ENCODE measurements at places on chromosomes 2 and 18.
A peak's percentile ranks its signal among the peaks of the same experiment; 100 is the strongest.

DNA sequence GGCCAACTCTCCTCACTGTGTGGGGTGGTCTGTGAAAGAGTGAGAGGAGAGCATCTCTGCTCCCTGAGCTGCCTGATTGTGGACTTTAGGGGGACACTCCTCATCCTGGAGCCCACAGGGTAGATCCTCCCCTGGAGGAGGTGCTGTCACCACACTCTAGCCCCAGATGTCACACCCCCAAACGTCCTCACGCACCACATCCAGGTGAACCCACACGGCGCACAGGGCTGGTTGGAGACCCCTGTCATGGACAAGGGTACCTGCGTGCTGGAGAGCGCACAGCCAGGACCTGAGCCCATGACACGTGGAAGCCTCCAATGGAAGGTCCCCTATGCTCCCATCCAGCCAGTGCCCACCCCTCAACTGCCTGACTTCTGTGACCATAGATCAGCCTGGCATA lies 10.5 kb downstream of the AGXT start:
- no peak for DNase-seq

DNA sequence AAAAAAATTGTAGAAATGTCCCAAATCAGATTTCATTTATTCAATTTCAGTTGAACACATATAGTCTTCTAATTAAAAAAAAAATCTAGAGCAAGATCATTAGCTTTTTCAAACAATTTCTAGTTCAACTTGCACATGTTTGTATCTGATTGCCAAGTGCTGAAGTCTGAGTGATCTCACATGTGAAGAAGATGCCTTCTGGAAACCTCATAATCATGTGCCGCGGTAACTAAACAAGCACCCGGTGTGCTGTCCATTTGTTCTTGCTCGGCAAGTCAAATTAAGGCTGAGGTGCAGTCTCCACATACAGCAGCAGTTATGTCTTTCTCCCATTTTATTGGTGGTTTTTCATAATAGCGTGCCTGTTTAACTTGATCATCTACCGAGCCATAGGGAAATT lies 18.7 kb downstream of the CABLES1 start:
- no peak for DNase-seq

GRCh38 chr2:172937884-172938712 lies 137.5 kb upstream of the MAP3K20 start:
- DNase-seq = no peak

GRCh38 chr2:151943461-151943860 lies 115.2 kb upstream of the ARL5A start:
- DNase-seq = no peak

- no peak for DNase-seq
Measured at GRCh38 chr2:105143094-105143466, 98.5 kb upstream of the GPR45 start.

DNA sequence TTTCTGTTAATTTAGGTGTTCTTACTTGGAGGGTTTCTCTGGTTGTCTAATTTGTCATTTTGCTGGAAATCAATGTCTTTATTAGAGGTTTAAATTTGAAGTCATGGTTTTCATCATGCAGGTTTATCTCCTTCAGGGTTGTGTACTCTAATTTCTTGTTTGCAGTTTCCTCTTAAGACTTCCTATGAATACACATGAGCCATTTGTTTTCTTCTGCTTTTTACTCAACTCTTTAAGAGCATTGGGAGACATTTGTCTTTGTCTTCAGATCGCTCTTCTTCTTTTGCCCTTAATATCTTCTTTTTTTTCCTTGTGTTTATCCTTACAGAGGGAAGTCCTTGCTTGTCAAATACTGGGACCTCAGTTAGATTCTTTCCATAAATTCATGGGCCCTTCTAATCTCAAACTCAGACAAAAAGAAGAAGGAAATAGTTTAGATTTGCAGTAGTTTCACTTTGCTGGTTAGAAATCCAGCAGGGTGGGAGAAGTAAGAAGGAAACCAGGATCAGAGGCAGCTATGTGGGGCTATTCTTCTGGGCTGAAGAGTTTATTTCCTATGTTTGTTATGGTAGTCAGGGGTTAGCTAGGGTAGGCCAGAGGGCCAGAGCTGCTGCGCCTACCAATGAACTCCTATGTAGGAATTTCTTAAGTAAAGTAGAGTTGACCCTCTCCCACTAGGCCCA lies 176.6 kb downstream of the DYSF start:
- no peak for DNase-seq

GRCh38 chr2:44668336-44668735 lies 273.2 kb upstream of the SIX3 start:
- DNase-seq = no peak

GRCh38 chr2:100107440-100107839 lies 35.0 kb downstream of the AFF3 start:
- DNase-seq = no peak

- DNase-seq = no peak
Measured at GRCh38 chr2:237091779-237092436, 6.2 kb downstream of the COPS8 start.

GRCh38 chr2:27723372-27724144 lies 48.0 kb upstream of the MRPL33 start:
- no peak for DNase-seq

DNA sequence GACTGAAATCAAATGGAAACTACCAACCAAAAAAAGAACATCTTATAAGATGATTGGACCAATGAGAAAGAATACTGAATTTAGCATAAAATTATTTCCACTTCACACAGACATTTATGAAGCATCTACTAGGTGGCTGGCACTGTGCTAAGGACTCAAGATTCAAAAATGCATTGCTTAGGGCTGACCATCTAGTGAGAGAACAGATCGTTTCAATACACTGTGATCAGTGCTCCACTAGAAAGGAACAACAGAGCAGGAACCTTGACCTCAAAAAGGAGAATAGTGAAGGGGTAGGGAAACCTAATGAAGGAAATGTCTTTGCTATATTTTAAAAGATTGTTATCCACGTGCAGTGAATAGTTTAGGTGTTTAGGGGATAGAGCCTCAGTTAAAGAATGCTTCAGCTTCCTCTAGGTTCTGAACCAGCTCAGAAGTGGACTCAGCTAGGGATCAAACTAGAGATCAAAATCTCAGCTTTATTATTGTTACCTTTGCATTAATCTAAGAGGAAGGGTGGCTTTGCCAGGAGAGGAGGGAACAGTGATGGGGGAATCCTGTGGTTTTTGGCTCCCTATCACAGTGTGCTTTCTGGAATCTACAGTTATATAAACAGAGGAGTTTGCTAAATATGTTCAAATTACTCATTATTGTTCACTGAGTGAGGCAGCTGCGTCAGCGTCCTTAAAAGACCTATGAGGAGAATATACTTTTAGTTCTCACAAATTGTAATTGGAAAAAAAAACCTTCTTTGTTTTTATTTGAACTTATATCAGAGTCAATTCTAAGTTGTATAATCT lies 16.2 kb upstream of the BBS5 start:
- peak; percentile 69 for DNase-seq

DNA sequence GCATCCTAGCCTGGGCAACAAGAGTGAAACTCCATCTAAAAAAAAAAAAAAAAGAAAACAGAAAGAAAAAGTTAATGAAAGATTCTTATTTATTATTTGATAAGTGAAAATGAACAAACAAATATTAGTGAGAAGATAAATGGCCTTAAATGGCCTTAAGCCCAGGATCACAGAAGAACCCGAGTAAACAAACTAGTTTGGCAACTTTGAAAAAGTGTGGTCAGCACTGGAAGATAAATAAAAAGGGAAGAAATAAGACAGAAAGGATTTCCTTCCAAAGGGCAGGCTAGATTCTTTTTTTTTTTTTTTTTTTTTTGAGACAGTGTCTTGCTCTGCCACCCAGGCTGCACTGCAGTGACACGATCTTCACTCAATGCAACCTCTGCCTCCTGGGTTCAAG lies 692.4 kb downstream of the CPS1 start:
- DNase-seq = no peak

DNA sequence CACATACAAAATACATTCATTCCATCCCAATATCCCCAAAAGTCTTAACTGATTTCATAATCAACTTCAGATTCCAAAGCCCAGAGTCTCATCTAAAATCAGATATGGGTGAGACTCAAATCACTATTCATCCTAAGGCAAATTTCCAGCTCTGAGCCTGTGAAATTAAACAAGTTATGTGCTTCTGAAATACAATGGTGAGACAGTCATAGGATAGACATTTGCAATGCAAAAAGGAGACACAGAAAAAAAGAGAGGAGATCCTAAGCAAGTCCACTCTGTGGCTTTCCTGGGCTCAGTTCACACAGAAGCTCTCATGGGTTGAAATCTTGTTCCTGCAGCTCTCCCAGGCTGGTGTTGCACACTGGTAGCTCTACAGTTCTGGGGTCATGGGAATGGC lies 18.3 kb downstream of the ZNF892 start:
- DNase-seq = no peak

DNA sequence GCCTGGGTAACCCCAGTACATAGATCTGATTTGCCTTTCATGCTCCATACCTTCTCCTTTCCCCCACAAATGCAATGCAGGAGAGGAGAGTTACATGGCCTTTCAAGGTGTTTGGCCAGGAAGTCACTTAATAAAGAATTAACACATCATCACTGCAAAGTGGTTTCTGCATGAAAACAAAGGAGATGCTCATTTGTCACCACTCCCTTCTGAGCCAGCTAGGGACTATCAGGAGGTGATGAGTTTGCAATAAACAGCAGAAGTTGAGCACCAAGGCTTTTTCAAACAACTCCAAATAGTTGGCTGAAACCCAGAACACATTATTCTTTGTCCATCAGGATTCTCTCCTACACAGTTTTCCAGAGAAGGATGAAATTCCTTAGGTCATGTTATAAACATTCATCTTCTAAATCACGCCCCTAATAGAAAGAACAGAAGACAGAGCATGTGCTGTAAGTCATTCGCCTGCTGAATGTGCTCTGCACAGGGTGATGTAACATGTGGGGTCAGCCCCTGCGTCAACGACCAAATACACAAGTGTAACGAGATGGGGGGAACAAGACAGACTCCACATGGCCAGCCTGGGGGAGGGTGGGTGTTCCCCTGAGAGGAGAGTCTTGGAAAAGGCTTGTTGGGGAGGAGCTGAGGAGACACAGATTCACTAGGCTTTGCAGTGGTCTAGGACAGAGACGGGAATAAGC lies 87.3 kb upstream of the RMDN2 start:
- no peak for DNase-seq

DNA sequence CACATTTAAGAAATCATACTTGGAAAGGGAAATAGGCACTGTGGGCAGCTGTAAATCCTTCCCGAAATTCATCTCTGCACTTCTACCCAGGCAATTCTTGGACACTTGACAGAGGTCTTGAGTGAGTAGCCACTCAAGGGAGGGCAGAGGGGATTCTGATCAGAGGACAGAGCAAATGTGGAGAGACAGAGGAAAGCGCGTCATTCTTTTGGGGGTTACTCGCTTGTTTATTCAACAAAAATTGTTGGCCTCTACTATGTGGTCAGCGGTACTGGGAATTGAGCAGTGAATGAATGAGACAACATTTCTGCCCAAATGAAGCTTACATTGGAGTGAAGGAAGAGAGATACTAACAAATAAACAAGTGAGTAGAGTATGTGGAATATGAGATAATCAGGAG lies 41.4 kb upstream of the YES1 start:
- no peak for DNase-seq

- peak; percentile 89 for DNase-seq
Measured at GRCh38 chr2:86442642-86443005, 1.5 kb downstream of the KDM3A start.

DNA sequence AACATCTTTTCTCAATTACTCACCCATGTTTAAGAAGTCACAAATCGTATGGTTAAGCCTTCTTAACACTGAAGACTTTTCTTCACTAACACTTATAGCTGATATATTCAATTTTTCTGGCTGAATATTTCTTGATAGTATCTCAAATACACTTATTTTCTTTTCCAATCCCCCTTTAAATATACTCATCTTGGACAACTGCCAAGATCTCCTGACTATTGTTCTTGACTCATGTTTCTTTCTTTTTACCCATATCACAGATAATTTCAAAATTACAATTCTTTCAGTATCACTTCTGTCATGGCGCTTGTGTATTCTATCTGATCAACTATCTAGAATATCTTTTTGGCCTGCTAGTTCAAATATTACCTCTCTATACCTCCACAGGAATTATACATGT lies 954.3 kb upstream of the ACVR2A start:
- DNase-seq = no peak

DNA sequence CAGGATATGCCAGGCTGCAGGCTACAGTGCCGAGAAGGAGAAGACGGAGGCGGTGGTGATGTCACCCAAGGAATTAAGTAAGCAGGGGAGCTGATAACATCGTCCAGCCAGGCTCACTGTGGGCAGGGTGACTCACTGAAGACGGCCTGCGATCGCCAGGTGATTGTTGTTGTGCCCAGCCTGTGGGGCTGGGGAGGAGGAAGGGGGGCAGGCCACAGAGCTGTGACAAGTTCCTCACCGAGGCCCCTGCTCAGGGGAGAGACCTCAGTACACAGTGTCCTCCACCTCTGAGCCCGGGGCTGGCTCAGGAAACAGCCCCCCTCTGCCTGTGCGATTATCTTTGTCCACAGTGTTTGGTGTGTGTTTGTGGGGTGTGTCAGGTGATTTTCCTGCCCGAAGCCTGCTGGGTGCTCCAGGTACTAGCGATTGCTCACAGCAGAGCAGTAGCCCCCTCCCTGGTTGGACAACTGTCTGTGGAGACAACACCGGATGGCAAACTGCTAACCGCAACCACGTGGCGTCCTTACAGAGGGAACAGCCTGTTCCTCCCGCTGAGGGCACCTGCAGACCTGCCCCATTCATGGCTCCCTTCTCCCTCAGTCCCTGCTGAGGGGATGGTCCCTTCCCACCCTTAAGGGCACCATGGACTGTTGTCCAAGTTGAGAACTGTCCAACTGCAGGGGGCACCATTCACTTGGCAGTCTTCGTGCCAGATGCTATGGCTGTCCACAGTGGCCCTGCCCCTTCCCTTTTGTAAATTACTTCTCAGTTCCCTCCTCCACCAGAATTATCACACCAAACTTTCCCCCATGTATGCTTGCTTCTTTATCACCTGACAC lies 95.1 kb downstream of the ZFP36L2 start:
- DNase-seq = peak; percentile 77

DNA sequence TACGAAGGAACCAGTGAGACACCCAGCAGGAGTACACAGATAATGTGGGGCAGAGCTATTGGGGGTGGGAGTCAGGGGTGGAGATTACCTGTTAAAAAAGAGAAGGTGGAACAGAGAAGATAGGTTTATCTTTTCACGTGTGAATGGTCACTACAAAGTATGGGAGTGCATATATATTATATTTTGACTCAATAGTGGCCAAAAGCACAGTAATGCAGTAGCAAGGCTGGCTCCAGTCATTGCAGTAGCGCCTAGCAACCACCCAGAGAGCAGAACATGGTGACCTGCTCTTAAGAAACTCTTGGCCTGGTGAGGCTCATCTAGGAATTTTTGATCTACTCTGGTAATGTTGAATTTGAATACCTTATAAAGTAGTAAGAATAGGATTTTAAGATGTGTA lies 1.0 kb downstream of the IMPACT start:
- no peak for DNase-seq

- DNase-seq = no peak
Measured at GRCh38 chr18:24613896-24614640, 153.6 kb downstream of the HRH4 start.

DNA sequence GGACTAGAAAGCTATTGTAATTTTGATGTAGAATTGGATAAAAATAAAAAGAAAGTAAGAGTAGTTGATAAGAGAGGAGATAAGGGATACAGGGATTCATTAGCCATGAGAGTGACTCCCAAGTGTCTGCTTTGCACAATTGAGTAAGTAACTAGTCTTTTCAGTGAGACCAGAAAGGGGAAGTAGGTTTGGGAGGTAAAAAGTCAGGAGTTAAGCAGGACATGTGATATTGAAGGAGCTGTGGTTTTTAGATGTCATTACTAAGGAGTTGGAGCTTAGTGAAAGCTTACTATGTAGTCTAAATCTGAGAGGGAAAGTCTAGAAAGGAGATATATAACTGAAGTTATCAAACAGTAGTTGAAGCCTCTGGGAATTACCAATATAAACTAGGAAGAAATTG lies 93.4 kb downstream of the SLC5A7 start:
- no peak for DNase-seq

Measured in non-pigmented ciliary epithelial cell (primary cell).